ENCODE measurements at places on chromosomes 13 and 19. TPM values are rescaled to one million over a fixed set of nuclear protein-coding genes. Genes with fewer than 3 reads are reported as not detected.

DNA sequence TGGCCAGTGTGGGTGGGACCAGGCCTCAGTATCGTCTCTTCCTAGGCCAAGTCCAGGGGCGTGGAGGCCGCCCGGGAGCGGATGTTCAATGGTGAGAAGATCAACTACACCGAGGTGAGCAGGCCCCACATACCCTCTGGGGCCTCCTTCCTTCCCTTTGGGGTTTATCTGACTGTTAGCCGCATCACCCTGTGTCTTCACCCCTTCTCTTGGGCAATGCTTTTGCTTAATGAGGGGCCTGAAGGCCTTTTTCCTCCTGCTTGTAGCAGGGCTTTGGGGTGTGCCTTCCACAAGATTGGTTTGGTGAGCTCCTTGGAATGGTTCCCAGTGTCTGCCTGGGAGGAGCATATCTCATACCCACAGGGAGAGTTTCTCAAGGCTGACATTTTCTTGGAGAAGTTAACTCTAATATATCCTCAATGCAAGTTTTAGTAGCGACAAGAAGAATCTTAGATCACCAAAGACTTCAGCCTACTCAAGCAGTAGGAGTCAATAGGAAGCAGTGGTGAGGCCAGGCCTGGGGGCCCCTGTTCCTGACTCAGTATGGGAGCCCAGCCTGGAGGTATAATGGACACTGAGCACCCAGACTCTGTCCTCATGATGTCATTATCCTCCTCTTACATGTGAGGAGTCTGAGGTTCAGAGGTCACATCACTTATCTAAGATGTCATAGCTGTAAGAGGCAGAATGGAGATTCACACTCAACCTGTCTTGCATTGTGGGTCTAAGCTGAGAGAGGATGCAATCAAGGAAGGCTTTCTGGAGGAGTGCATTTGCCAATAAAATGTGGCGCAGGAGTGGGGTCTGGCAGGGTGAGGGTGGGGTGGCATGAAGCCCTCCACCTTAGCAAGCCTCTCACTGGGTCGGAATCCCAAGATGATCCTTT, 2.0 kb downstream of the GPI start:
- DNase-seq, result no peak

GRCh38 chr13:40245567-40245966, 420.9 kb downstream of the FOXO1 start:
- DNase-seq, result no peak

DNA sequence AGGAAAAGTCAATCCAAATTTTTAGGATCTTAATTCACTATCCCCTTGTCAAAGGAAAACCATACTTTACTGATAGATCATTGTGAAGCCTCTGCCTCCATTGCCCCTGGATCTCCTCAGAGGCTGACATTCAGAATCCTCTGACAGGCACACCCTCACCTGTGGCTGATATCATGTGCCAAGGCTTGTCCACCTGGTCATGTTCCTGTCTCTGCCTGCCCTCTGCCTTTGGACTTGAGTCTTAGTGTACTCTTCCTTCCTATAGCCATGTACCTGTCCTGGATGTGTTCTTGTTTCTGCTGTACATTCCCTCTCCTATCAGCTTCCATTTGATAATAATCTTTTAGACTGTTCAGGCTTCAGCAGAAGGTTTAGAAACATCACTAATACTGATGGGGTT, 179.4 kb downstream of the TNFSF13B start:
- no peak for DNase-seq

ZNF525 gene
- total RNA-seq, result 9.5 TPM

GRCh38 chr19:38401148-38401547, 1.7 kb upstream of the FAM98C start:
- DNase-seq, result no peak

TMC4 gene
- total RNA-seq, result not detected

- DNase-seq, result no peak
Observed at GRCh38 chr13:104553896-104554295, 1487.7 kb upstream of the SLC10A2 start.

DNA sequence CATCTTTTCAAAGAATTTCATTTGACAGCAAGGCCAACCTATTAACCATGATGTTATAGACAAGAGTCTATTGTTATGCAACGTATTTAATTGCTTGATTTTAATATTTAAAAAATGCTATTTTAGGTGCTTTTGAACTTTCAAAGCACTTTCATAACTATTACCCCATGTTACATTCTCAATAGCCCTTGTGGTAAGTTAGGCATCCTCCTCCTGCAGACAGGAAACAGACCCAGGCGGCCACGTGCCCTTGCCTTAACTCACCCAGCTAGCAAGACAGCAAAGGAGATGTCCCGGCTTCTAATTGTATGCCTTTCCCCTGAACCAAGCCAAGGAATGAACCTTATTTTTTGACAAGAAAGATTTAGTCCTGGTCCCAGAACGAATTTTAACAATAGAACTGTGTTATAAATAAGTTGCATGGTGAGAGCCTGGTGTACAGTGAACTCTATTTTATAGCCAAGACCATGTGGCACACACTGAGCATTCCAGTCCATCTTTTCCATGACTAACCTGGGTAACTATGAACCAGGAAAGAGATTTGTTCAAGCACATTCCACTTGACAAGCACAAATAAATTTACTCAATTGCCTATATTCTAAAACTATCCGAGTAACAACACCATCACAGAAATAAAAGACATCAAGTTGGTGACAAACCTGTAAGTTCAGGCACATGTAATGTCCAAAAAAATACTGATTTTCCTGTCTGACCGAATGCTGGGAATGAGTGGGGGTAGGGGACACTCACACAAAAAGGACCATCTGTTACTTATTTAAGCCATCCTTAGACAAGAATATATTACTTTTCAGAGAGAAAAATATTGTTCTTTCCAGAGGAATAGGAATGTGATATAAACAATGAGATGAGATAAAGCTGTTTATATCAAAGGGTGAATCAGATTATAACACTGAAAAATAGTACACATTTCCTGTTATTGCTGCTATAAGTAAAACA, 163.0 kb downstream of the EFNB2 start:
- no peak for DNase-seq

PTGIR gene
- total RNA-seq, result not detected

- DNase-seq, result peak; percentile 55
Observed at GRCh38 chr13:48230541-48230940, 2.5 kb upstream of the ITM2B start.

GRCh38 chr13:51541037-51541436, 43.2 kb upstream of the WDFY2 start:
- no peak for DNase-seq

DNA sequence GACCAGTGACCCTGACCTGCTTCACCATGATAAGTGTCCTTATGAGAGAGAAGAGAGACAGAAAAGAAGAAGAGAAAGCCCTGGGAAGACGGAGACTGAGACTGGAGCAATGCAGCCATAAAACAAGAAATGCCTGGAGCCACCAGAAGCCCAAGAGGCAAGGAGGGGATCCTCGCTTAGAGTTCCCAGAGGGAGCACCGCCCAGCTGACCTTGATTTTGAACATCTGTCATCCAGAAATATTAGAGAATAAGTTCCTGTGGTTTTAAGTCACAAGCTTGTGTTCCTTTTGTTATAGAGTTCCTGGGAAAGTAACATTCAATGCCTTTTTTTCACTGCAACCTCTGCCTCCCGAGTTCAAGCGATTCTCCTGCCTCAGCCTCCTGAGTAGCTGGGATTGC, 20.2 kb downstream of the CERS1 start:
- DNase-seq, result no peak

- no peak for DNase-seq
Observed at GRCh38 chr13:50671497-50671850, 172.0 kb downstream of the DLEU7 start.

NHLRC3 gene
- total RNA-seq, result 26.1 TPM

DNA sequence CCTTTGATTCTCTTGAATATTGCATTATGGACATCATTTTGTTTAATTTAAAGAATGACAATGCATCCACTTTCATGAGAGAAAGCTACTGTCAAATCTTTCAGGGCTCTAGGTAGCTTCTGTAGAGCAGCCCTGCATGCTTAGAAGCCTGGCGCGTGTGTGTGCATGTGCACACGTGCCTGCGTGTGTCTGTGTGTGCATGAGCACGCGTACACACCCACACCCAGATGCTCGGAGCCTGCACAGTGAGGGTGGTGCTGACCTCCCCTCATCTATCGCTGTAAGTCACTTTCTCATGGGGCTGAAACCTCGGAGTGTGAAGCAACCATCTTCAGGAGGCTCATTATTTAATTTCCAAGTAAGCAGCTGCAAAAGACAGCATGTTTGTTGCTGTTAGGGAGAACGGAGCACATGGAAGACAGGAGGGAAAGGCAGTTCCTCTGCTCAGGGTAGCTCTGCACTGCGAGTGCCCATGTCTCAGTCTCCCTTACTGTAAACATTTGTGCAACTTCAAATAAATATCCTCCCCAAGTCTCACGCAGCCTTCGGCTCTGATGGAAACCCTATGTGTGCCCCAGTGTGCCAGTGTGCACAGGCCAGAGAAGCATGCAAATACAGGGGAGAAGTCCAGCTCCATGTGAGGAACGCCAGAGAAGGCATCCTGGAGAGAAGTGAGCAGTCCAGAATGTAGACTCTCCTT, 22.8 kb downstream of the TSHZ3 start:
- no peak for DNase-seq

- no peak for DNase-seq
Observed at GRCh38 chr19:58581227-58582141, 8.3 kb upstream of the MZF1 start.

- peak; percentile 70 for DNase-seq
Observed at GRCh38 chr13:30307194-30307970, at the start of gene KATNAL1. Gene KATNAL1 (minus strand): TSS chr13:30307551. CDS start chr13:30283777, 23,774 bp downstream.

- DNase-seq, result no peak
Observed at GRCh38 chr19:10643968-10644259, 10.2 kb upstream of the ILF3 start.

NLRP5 gene
- not detected for total RNA-seq

DNA sequence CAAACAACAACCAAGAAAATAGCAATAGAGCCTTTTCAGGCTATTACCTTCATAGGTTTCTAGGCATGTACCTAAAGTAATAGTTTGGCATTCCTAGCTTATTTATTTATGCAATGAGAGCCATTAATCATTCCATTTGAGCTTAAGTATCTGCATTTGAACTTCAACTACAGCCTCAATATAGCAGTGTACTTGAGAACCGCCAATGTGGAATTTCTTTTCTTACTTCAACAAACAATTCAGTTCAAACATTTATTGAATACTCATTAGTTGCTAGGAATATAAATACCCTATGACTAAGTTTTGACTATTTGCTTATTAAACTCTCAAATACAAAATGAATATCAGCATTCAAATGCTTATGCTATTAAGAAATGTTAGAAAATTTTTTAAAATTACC, 38.0 kb upstream of the FREM2 start:
- DNase-seq, result no peak

DNA sequence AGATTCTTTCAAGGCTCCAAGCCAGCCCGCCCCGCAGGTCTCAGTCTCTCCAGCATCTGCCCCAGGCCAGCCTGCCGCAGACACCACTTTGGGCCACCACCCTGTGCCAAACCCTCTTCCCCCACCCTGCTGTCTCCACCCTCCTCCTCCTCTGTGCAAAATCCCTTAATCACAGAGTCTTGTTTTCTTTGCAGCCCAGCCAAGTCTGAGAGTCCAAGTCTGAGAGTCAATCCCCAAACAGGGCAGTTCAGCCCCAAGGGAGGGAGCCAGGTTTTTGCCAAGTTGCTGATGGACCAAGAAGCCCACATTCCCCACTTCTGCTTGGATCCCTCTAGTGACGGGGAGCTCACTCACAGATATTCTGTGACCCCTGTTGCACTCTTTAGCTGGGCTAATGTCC, 3.1 kb downstream of the ADAMTS10 start:
- DNase-seq, result no peak

RUBCNL gene
- total RNA-seq, result 17.7 TPM

DNA sequence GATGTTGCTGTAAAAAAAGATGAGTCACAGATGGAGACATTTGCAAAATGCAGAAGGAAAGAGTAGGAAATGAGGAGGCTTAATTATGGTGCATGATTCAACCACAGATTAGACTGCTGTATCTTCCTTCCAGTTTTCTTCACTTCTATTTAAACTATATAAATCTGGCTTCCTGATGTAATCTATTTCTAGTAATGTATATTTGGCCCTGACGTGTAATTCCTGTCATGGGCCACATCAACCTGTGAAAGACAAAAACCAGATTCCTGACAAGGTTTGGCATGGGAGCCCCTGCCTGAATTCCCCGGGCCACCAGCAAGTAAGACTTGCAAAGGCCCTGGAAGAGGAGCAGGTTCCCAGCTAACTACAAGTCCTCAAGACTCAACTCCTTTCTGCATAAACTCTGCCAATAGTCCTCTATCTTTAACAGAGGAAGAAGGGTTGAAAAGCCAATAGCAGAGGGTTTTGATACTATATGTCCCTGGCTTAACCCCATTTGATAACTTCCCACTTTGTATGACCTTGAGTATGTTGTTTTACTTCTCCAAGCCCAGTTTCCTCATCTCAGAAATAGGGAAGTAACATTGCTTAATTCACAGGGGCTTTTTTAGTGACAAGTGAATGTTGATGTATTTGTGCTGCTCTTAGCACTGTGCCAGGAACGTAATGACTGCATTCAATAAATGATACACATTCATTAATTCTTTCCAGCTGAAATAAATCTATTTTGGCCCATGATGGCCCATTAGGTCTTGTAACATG, 172.7 kb downstream of the SPRY2 start:
- DNase-seq, result no peak

GRCh38 chr13:41284512-41285288, 21.3 kb upstream of the MTRF1 start:
- no peak for DNase-seq

GRCh38 chr13:94859278-94859691, 146.9 kb upstream of the SOX21 start:
- no peak for DNase-seq
